Fibroblast of pulmonary artery (primary cell): ENCODE measurements at places on chromosomes 3 and 15.

- DNase-seq = no peak
Measured at GRCh38 chr3:102398176-102398575, 36.6 kb upstream of the ZPLD1 start.

DNA sequence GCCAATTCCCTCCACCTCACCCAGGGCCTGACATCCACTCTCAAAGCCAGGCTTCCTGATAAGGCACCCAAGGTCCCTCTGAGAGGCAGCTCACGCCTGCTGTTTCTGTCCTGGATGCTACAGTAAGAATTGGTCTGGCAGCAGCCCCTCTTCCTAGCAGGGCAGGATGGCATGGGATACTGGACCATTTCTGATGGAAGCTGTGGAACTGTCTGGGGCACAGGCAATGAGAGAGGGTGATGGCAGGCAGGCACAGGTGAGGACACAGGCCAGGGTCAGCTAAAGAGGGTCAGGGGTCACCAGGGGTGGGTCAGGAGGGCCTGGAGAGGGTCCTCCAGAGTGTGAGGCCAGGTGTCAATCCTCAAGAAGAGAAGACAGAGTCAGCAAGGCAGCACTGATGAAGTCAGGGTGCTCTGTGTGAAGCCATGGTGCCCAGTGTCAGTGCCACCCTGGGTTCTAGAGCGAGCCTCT lies 41.9 kb upstream of the SLC41A3 start:
- no peak for DNase-seq

DNA sequence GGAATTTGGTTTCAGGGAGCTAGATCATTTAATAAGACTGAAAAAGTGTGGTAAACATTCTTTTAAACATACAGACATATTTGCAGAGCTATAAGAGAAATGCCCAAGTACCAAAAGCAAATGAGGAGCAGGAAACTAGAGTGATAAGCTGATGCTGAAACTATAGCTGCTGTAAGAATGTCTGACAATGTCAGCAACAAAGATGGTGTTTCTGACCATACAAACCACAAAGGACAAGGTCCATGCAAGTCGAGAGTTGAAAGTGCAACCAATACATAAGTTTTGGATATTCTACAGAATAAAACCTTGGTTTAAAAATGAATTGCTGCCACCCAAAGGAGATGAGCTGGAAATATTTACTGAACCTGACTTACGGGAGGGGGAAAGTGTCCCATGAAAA lies 610.2 kb downstream of the TBL1XR1 start:
- no peak for DNase-seq

- DNase-seq = no peak
Measured at GRCh38 chr3:98887684-98888083, 13.8 kb downstream of the DCBLD2 start.

- DNase-seq = no peak
Measured at GRCh38 chr3:27800261-27800660, 78.1 kb upstream of the EOMES start.
